ENCODE measurements at places on chromosomes 12 and 14.

DNA sequence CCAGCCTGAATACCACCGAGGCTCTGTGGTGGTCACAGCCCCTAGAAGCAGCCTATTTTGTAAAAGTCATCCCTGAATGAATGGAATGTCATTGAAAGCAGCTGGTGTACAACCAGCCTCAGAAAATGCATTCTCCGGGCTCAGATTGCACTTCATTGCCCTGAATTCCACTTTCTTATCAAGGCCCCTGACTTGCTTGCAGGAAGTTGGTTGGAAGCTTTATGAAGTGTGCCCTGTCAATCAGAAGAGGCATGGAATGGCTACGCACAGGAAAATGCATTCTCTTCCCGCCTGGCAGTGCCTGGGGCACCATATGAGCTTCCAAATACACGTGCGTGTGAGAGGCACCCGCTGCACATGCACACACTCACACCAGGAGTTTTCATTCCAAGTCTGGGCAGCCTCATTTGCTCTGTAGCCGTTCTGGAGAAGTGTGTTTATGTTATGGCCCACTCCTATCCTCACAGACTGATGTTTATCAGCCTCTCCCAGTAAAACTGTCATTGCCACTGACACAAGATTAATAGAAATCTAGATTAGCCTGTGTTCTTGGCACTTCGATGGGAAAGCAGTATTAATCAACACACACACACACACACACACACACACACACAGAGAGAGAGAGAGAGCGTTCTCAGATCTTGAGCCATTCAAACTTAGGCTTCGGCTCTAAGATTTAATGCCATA lies 63.9 kb downstream of the NUAK1 start:
- no peak for DNase-seq

DNA sequence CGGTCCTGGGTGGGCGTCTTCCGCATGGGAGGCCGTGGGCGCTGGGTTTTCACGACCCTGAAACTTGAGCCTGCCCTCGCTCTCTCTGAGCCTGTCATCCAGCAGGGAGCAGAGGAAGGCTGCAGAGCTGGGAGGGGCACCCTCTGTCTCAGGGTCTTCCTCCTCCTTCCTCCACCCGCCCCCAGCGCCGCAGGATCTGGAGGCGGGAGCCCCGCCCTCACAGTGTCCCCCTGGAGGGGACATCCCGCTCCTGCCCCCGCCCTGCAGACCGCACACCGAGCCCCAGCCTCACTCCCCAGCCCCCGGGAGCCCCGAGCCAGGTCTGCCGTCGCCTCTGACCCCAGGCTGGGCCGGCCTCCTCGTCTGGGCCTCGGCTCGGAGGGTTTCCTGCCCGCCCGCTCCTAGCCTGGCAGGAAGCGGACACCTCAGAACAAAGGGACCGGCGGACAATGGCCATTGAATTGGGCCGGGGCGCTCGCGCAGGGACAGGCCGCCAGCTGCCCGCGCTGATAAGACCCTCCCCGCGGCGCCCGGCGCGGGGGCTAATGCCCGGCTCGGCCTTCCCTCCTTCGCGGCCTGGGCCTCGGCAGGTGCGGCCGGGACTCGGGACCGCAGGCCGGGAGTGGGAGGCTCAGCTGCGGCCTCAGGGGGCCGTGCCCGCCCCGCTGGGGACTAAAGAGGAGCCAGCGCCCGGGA lies 15.3 kb upstream of the NUDT14 start:
- DNase-seq = no peak

GRCh38 chr12:66751432-66752113 lies 72.7 kb upstream of the GRIP1 start:
- no peak for DNase-seq

DNA sequence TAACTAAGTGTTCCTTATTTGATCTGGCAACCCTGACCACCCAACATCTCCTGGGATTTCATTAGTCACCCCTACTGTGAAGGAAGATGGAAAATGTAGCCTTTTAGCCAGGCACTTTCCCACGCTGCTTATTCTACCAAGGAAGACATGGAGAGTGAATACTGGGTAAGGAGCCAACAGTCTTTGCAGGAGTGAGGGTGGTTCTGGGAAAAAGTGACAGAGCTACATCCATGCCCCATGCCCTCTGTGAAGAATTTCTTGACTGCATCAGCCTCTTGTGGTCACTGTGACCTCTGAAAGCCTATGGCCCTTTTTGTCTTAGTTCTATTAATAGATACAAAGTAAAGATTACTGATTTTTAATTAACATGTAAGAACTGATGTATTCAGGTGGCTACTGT lies 196.0 kb upstream of the EEA1 start:
- DNase-seq = no peak

GRCh38 chr12:16392846-16393535 lies 45.5 kb downstream of the MGST1 start:
- DNase-seq = no peak

DNA sequence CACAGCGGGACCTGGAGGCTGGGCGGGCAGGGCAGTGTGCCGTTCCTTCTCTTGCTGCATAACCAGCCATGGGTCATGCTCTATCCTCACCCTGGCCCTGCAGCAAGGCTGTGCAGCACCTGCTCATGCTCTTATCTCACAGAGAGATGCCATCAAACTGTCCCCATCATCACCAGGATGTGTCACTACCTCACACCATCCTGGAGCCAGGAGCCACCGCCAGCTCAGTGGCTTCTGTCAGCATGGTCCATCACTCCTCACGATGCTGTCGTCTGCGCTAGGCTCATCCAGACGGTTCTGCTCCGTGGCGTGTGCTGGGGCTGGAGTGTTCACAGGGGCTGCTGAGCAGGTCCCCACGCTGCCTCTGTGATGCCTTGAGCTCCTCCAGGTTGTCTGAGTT lies 77.2 kb upstream of the DYNC1H1 start:
- DNase-seq = no peak

DNA sequence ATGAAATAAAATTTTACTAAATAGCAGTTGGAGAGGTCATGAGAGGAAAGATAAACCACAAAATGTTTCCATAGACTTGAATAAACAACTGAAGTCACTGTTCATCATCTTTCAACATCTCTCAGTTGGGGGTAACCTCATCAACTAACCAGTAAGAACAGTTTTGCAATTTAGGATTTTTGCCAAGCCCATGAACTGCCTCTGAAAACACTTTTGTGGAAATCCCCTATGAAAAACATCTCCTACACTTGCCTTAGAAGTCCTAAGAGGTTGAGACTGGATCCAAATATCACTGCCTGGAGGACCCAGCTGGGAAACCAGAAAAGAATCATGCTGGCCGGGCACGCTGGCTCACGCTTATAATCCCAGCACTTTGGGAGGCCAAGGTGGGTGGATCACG lies 273.1 kb downstream of the C12orf50 start:
- no peak for DNase-seq

GRCh38 chr14:62118461-62118860 lies 356.2 kb downstream of the SNAPC1 start:
- DNase-seq = no peak

DNA sequence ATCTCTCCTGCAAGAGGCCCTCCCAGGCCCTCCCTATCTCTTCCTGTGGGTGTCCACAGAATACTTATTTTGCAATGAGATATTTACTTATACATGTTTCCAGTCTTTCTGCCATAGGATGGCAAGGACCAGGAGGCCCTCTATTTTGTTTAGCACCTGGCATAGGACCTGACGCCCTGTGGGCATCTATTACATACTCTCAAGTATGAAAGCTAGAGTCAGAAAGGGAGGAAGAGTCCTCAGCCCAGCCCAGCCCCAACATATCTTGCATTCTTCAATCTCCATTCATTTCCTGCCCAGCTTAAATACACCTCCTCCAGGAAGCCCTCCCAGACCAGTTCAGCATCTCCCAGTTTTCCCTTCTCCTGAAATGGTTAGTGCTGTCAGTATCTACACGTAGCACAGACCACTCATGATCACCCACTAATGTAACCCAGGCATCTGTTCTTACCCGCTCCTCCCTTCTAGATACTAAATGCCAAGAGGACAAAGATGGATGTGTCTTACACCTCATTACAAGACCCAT lies 7.4 kb downstream of the FOXN4 start:
- no peak for DNase-seq

DNA sequence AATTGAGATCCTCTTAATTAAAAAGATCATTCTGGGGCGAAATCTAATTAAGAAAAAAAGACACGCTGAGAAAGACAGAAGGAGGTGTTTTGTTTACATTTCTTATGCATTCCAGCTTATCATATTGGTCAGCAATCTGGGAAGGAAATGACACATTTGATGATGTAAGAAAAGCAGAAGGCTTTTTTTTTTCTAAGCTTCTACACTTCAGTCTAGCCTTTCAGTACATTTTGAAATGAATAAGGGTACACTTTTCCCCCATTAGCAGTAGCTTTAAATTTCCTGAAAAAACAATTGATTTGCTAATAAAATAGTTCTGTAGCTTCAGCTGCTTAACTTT lies 5.9 kb upstream of the GSC start:
- DNase-seq = no peak

DNA sequence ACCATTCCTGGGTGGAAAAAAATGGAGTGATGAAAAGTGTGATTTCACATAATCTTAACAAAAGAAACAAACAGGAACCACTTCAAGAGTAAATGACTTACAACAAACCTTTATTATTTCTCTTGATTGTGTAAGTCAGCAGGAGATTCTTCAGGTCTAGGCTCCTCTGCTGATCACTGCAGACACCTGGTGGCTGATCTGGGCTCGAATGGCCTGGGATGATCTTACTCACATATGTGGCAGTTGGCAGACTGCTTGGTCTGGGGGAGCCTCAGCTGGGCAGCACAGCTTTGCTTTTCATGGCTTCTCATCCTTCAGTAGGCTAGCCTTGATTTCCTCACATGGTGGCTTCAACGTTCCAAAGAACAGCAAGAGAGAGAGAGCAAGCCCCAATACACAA lies 215.4 kb upstream of the PRICKLE1 start:
- DNase-seq = no peak

Measured in NCI-H510A treated with DMSO at 0.1 percent for 48 hours (cell line).